Neural crest cell (in vitro differentiated cells): ENCODE measurements at places on chromosomes 3 and 15. TPM values are rescaled to one million over a fixed set of nuclear protein-coding genes. Genes with fewer than 3 reads are reported as not detected.

DNA sequence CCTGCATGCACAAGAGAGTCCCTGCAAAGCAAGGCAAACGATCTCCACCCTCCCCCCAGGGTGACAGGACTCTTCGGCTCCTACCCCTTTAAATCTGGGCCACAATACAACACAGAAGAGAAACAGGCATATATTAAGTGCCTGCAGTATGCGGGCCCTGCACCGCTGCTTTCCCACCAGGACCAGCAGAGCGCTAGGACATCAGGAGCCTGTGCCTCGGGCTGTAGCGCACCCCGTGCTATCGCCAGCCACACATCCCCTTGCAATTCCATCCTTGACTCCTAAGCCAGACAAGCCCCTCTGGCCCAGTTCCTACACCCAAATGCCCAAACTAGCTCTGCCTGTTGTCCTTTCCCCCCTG, 4.1 kb downstream of the GALNT15 start:
- no peak for DNase-seq

DNA sequence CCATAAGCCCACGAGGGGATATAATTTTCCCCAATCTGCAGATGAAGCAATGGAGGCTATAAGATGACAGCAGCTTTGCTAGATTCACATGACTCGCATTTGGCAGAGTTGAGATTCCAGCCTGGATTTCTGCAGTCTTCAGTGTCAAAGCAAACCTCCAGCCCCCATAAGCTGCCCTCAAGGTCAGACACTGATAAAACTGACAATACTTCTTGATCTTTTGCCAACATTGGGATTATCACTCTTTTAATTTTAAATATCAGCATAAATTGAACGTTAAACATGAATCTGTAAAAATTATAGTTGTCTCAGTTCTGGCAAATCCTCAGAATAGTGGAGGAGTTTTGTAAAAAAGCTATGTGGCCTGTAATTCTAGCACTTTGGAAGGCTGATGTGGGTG, 234.1 kb upstream of the TRIM42 start:
- no peak for DNase-seq

DNA sequence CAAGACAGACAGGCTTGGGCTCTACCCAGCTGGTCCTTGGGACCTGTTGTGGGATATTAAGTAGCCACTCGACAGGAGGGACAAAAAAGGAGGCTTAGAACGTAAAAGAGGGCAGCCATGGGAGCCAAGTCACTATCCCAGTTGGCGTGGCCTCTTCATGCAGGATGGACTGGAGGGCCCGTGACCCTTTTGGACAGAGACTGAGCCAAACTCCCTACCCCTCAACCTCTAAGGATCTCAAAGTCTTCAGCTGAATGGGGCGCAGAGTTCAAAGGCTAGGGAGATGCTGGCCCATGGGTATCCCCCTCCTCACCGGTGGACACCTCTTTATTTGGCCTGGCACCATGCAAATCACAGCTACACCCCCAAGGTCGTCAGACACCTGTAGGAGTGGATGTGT, 57.8 kb upstream of the SEC13 start:
- no peak for DNase-seq

The CPN2 gene
- not detected in 2 replicates for total RNA-seq

The RAD51 gene
- total RNA-seq: 28.9 and 29.2 TPM in 2 replicates

The SST gene
- 4.5 and 4.6 TPM in 2 replicates for total RNA-seq
